ENCODE measurements at places on chromosomes 11 and 22.

- DNase-seq: no peak
Observed at GRCh38 chr11:129815596-129816461, at the start of gene TMEM45B. TSS of gene TMEM45B (plus strand) at chr11:129815848. CDS start at chr11:129852483, 36,635 bp downstream.

GRCh38 chr11:76173663-76174062 is 32.6 kb downstream of the WNT11 start:
- DNase-seq: no peak

DNA sequence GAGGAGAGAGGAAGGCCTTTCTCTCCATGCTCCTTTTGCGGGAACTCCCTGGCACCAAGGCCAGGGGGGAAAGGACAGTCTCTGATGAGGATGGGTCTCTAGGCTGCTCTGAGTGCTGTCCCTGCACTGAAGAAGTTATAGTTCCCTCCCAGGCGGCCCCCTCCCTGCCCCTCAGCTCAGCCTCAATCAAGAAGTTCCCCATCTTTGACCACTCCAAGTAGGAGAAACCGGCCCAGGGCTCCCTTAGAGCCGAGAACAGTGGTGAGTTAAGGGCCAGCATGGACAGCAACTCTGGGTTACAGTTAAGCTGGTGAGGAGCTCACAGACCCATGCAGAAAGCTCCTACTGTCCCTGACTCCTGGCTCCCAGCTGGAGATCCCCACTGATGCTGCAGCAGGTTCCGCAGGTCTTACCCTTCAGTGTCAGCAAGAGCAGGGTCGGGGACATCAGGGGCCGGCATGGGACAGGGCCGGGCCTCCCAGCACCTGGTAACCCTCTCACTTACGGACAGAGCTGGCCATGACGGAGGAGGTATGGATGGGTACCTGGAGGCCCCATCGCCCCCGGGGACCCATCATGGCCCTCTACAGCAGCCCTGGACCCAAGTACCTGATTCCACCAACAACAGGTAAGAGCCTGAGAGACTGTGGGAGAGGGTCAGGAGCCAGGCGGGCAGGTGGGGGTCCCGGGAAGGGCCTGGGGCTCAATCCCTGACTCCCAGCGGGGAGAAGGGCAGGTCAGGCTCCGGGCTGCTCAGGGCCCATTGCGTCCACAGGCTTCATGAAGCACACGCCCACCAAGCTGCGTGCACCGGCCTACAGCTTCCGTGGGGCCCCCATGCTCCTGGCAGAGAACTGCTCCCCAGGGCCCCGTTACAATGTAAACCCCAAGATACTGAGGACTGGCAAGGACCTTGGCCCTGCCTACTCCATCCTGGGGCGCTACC is 4.2 kb downstream of the SCGB1C1 start:
- no peak for DNase-seq

- DNase-seq: no peak
Observed at GRCh38 chr22:44268431-44269116, 44.2 kb downstream of the SHISAL1 start.
